NCI-H526 treated with DMSO at 0.1 percent for 48 hours (cell line): ENCODE measurements at places on chromosomes 11 and 22.

GRCh38 chr11:10358696-10359095 is 53.8 kb downstream of the ADM start:
- no peak for DNase-seq

DNA sequence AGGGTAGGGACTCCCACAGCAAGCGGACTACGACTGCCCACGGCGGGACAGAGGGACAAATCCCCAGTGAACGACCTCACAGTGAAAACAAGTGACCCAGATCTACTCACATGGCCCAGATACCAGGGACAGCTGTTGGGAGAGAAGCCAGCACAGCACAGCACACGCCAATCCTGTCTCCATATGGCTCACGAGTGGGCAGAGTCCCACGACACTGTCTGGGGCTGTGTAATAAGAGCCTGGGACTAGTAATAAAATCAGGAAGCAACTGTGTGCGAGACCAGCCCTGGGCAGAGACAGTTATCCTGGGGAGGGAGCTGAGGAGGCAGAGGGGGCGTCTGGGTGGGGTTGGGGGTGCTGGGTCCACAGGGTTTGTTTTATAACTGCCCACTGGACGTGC is 385.0 kb downstream of the CTTN start:
- no peak for DNase-seq

DNA sequence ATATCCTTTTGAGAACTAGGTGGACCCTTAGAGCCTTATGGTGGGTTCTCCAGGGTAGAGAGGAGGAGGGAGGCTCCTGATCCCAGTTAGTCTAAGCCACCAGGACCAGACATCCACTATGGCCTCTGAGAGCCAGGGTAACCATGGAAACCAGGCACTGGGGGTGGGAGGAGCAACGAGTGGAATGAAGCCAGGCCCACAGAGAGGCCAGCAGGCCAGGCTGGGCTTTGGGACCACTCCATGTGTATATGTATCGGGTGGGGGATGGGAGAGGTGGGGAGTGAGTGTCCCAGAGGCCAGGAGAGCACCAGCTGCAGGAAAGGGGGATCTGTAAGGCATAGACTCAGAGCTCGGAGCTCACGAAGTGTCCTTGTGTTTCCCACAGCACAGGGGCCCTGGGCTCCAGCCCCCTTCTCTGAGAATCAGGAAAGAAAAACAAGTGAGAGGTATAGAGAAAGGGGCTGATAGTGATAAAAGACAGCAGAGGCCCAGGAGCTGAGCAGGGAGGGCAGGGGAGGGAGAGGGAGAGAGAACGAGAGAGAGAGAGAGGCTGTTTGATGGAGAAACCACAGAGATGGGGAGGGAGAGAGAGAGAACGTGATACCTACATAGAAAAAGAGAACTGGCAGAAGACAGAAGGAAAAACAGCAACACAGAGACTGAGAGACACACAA is 15.5 kb upstream of the TSPAN18 start:
- no peak for DNase-seq

GRCh38 chr11:26878959-26879581 is 114.8 kb upstream of the FIBIN start:
- DNase-seq: no peak

DNA sequence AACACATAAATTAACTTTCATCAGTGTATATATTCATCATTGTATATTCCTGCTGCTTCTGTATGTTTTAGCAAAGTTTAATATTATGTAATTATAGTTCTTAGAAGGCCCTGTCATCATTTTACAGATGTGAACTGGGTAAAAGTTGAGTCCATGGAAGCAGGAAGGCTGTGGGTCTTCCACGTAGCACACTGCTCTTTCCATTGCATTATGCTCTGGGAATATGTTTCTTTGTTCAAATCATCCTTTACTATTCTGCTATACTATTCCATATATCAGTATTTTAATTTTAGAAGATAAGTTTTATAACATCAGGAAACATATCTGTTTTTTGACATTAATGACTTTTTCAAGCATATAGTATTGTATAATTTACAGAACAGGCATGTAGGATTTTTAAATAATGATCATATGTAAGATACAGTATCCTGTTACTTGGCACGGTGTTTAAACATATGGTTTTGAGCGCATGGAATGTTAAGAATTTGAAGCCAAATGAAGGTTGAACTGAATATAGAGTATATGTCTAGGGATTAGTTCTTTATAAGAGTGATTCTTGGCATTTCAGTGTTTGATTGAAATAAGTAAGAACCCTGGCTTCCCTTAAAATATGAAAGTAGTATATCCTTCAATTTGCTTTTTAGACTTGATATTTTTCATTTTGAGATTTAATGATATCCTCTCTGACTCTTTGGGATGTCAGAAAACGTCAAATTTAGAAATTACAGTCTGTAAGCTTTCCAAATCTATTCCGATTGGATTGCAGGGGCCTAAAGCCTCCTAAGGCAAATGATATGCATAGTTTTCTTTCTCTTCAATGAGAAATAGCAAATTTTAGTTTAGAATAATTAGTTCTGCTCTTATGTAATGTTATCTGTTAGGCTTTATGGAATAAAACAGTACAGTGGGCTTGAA is 8.6 kb downstream of the CCDC81 start:
- DNase-seq: no peak

GRCh38 chr22:42617155-42617983 is 2.7 kb upstream of the POLDIP3 start:
- DNase-seq: no peak
